ENCODE measurements at places on chromosomes 7 and 10. TPM values are rescaled to one million over a fixed set of nuclear protein-coding genes. Genes with fewer than 3 reads are reported as not detected.

Gene AZGP1
- not detected for total RNA-seq

Gene SPDYE16
- 0.41 TPM for total RNA-seq

Gene BZW2
- 101 TPM for total RNA-seq

Gene NRBF2
- 20.4 TPM for total RNA-seq

Gene GNAT3
- not detected for total RNA-seq

Gene MBL2
- not detected for total RNA-seq

All from frontal cortex (tissue), 4 donors.